ENCODE measurements at places on chromosomes 16 and 17.

GRCh38 chr17:57524839-57525568, 220.1 kb downstream of the CCDC182 start:
- no peak for DNase-seq

GRCh38 chr17:17944743-17945142, 27.5 kb downstream of the TOM1L2 start:
- DNase-seq = no peak

DNA sequence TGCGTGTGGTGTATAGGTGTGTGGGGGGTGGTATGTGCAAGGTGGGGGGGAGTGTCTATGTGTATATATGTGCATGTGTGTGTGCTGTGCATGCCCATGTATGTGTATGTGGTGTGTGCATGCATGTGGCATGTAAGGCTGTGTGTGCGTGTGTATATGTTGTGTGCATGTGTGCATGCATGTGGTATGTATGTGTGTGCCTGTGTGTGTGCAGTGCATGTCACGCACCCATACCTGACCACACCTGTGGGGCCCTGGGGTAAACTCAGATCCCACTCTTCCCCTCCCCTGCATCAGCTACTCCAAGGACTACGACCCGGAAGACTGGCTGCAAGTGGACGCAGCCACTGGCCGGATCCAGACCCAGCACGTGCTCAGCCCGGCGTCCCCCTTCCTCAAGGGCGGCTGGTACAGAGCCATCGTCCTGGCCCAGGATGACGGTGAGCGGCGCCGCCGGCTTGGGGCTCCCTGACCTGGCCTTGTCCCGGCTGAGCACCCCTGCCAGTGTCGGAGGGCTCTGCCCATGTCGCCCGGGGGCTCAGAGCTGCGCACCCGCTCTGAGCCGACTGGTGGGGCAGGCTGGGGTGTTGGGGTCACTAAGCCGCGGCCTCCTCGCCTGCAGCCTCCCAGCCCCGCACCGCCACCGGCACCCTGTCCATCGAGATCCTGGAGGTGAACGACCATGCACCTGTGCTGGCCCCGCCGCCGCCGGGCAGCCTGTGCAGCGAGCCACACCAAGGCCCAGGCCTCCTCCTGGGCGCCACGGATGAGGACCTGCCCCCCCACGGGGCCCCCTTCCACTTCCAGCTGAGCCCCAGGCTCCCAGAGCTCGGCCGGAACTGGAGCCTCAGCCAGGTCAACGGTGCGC, 9.1 kb downstream of the SLC22A31 start:
- DNase-seq = no peak

GRCh38 chr17:74199306-74200092, 4.0 kb upstream of the RPL38 start:
- no peak for DNase-seq

GRCh38 chr17:9424071-9424640, 151.5 kb downstream of the STX8 start:
- DNase-seq = no peak

DNA sequence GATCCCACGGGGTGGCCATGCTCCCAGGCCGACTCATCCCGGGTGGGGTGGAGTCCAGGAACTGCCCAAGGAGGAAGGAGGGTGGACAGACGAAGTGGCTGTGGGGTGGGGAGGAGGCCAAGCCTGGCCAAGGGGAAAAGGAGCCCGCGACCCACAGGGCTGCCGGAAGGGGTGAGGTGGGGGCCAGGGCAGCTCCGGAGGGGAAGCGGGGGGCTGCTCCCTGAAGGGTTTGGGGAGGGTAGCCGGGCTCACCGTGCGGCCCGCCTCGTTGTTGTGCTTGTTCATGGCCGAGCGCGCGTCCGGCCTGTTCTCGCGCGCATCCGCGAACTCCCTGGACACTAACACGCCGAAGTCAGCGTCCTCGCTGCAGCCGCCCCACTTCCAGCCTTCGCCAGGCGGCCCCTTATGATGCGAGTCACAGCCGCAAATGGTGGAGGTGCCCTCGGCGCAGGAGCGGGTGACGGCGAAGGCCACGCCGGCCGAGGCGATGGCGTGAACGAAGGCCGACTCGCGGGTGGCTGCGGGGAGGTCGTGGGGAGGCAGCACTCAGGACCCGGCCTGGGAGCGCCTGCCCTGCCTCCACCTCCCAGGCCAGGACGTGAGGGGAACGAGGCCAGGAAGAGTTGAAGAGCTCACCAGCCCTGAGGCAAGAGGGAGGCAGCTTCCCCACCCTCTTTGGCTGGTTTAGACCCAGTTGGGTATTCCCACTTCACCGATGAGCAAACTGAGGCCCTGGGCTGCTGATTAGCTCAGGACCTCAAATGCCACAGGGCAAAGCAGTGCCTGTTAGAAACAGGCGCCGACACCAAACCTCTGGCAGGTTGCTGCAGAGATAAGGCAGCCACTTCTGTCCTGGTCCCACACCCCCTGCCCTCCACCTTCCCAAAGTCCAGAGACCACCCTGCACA, 48.7 kb downstream of the WNT3 start:
- DNase-seq = no peak

GRCh38 chr17:81500047-81500446, 12.6 kb downstream of the ACTG1 start:
- no peak for DNase-seq

DNA sequence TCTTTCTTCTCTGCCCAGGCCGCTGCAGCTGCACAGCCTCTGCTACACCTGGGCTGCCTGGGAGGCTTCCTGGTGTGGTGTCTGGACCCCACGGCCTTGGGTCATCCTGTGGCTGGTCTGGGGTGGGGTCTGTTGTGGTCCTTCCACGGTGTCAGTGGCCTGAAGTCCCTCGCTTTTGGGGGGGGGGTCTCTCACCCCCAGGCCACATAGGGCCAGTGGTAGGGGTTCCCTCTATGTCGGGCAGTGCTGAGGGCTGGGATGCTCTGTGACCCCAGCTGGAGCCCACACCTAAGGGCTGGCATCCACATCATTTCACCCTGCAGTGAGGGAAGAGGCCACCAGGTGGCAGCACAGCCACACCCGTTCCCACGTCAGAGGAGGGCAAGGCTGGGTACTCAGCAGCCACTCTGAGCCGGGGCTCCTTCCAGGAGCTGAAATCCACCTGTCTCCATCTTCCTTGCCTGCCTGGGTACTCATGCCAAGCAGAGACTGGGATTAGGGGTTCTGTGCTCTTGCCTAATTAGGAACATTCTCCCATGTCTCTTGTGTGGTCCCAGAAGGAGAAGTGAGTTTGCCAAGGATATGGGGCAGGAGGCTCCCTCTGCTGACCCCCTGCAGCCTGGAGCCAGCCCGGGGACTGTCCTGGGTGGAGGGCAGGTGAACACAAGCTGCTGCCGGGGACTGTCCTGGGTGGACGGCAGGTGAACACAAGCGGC, 13.0 kb downstream of the ENGASE start:
- DNase-seq = peak; percentile 5

DNA sequence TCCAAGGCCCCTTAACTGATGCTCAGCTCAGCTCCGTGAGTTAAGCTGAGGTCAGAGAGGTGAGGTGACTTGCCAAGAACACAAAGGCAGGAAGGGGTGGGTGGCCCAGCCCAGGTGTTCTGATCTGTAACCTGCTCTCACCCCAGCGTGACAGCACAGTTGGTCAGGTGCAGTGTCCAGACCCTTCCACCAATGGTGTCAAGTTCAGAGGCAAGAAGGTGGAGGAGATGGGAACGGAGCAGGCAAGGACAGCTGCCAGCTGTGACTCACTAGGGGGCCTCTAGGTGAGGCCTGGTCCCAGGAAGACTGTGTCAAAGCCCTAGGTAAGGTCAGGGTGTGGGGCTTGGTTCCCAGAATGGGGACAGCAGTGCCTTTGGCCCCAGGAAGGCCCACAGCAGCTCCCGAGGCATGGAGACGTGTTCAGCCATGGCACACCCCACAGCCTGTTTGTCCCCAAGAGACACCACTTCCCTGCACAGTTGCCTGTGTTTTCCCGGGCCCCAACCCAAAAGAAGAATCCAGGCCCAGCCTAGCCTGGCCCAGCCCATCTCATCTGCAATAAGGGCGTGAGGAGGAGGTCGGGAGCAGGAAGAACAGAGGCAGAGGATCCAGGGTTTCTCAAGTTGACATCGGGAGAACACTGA, 7.2 kb downstream of the WFIKKN2 start:
- no peak for DNase-seq

GRCh38 chr17:37815536-37815935, 70.7 kb upstream of the HNF1B start:
- no peak for DNase-seq
